NCI-H1092 treated with DMSO at 0.1 percent for 48 hours (cell line): ENCODE measurements at places on chromosomes 2 and 18.

DNA sequence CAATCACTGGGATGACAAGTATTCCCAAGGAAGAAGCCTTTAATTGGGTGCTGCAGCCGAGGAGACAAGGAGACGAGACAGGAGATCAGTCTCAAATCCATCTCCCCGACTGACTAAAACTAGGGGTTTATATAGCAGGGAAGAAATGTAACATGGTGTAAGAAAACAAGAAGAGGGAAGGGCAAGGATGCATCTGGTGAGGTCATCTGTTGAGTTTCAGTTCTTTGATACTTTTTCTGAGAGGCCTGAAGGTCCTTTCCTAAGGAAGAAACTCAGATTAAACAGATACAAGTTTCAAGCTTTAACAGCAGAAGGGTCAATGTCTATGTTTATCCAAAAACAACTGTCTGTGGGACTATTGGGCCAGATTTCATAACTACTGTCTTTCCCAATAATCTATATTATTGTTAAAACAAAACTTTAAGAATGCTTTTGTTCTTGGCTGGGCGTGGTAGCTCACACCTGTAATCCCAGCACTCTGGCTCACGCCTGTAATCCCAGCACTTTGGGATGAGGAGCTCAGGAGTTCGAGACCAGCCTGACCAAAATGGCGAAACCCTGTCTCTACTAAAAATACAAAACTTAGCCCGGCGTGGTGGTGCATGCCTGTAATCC, 2.5 kb upstream of the PDCL3 start:
- no peak for DNase-seq

DNA sequence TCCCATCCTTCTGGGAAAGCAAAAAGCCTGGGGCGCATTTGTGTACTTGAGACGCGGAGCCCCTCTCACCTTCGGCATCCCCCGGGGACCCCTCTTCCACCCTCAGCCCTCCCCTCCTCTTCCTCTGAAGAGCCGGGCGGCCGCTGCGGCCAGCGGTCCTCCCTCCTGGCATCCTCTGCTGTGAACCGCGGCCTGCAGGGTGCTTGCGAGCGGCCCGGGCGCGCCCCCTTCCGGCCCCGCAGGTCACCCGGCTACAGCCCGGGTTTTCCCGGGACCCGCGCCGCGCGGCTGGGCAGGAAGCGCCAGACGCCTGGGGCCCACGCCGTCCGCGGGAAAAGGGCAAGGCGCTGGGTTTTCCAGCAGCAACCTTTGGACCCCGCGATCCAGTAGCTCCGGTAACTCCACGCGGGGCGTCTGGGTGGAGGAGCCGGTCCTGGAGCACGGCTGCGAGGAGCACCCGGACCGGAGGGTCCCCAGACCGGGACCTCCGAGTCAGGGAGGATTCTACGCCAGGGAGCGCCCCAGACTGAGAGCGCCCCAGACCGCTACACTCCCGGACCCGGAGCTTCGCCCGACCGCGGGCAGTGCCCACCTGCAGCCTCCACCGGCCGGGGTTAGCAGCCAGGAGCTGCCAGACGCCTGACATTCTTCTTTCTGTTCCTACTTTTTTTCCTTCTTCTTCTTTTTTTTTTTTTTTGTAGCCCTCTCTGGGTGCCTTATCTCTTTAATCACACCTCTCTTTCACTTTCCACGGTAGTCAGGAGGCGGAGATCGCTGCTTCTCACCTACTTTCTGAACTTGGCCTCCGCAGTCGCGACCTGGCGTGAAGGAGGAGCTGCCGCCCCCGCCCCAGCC, at the start of gene IL18R1:
Gene IL18R1 (plus strand): TSS at position 271 of the 855 bp plus-strand sequence. CDS start 6,865 bp downstream, outside the sequence.
- DNase-seq: peak; percentile 9

DNA sequence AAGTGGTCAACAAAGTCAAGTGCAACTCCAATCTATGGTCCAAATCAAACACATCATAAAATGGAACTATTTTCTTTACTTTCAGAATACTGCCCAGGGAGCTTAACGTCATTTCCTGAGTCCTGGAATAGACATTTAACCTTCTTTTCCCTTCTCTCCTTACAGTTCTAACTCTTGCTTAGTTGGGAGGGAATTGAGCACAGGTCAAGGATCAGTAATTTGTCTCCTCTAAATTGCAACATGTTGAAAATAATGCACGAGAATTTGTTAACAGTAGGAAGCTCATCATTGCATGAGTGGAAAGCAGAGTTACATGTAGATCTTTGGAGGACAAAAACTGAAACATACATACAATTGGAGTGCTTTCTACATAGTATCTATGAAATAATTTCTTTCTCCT, 87.7 kb downstream of the MEP1B start:
- no peak for DNase-seq

DNA sequence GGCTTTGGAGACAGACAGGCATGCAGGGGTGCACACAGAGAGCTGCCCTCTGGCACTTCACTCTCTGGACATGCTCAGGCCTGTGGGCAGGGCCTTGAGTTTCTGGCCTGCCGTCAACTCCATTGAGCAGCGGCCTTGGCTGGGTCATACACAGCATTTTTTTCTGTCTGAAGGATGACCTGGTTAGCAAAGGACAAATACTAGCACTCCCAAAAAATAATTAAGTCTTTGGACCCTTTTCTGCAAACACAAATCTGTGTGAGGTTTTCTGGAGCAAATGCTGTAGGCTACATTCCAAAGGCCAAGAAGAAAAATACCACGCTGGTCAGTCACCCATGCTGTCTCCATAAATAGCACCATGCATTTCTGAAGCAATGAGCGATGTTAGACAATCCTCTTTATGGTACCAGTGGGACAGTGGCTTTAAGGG, 124.7 kb upstream of the CTAGE1 start:
- no peak for DNase-seq

GRCh38 chr18:48167897-48168253, 237.4 kb upstream of the SMAD2 start:
- no peak for DNase-seq

DNA sequence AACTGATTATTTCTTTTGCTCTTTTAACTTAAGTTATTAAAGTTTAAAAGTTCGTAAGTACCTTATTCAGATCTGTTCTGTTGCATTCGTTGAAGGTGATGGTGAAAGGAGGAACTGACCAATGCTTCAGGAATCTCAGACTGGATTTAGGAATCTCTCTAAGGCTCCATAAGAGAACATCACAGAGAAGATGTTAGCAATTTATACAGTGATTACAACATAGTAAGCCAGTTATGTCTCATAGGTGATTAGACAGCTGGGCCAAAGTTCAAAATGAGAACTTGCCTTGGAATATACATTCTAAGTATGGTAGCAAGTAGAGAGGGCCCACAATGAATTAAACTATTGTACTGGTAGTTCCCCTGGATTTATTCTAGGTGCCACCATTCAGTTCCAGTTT, 3.2 kb downstream of the MARS2 start:
- DNase-seq: no peak

GRCh38 chr2:241393524-241394196, 37.6 kb downstream of the FARP2 start:
- DNase-seq: no peak

DNA sequence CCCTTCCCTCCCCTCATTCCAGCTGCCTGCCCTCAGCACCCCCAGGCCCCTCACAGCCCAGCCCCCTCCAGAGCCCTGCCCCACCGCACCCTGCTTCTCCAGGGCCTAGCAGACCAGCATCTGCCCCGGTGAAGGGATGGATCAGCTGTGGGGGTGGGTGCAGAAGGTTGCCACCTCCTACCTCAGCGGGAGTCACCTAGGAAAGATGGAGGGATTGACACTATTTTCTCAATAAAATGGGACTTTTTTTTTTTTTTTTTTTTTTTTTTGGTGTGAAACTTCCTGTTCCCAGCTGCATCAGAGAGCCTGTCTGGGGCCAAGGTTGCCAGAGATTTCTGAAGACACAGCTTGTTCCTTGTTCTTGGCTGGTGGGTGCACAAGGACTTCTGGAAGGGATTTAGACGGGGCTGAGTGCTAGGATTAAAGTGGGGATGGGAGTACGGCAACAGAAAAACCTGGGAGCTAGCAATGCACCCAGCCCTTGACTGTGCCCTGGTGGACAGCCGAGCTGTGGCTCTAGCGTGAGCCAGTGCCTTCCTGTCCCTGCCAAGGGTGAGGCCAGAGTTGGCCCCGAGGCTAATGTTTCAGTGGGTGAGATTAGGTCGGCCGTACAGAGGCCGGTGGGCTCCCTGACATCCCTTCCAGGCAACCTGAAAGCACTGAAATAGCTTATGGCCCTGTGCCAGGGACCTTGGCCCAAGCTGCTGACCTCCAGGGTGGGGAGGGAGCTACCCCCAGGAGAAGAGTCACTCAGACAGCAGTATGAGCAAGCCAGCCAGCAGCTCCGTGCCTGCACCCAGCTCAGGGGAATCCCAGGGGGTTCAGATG, 4.6 kb downstream of the B3GNT7 start:
- DNase-seq: peak; percentile 3

DNA sequence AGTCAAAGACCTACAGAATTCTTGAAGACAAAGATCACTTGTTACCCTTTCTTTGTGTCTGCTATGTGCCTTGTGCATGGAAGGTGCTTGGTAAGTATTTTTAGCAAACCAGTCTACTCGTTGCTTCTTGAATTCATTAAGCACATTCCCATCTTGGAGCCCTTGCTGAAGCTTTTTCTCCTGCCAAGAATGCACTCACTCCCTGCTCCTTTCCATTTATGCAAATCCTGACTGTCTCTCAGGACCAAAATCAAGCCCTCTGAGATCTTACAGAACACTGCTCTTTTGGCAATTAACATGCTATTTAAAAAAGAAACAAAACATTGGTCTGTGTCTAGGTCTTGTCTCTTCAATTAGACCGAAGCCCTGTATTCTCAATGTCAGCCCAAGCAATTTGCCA, 75.8 kb downstream of the CLHC1 start:
- no peak for DNase-seq
